ENCODE measurements at places on chromosomes 12 and 14.

- no peak for DNase-seq
Measured at GRCh38 chr12:123479442-123480180, 21.7 kb downstream of the SNRNP35 start.

GRCh38 chr12:94775710-94776109, 125.4 kb upstream of the TMCC3 start:
- no peak for DNase-seq

GRCh38 chr12:125104982-125105381, 39.7 kb downstream of the AACS start:
- DNase-seq, result no peak

DNA sequence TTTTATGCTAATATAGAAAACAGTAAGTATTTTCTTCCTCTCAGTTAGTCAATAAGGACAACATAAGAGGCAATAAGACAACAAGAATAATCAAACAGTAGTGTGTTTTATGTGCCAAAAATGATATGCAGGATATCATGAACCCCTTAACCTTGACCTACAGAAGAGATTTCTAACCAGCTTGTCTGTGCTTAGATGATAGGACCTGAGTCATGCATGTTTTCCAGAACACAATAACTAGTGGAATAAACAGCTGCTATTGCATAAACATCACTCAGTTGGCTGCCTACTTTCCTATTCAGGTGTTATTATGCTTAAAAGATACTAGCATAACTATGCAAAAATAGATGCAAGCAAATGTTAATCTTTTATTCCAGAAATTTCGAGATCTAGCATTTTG, 282.5 kb downstream of the PRKD1 start:
- no peak for DNase-seq

GRCh38 chr12:94263011-94263811, 114.8 kb downstream of the PLXNC1 start:
- DNase-seq, result peak; percentile 25

GRCh38 chr12:2858944-2859421, 2.1 kb upstream of the TEX52 start:
- no peak for DNase-seq

- DNase-seq, result no peak
Measured at GRCh38 chr12:34393086-34393820, 371.0 kb downstream of the ALG10 start.

DNA sequence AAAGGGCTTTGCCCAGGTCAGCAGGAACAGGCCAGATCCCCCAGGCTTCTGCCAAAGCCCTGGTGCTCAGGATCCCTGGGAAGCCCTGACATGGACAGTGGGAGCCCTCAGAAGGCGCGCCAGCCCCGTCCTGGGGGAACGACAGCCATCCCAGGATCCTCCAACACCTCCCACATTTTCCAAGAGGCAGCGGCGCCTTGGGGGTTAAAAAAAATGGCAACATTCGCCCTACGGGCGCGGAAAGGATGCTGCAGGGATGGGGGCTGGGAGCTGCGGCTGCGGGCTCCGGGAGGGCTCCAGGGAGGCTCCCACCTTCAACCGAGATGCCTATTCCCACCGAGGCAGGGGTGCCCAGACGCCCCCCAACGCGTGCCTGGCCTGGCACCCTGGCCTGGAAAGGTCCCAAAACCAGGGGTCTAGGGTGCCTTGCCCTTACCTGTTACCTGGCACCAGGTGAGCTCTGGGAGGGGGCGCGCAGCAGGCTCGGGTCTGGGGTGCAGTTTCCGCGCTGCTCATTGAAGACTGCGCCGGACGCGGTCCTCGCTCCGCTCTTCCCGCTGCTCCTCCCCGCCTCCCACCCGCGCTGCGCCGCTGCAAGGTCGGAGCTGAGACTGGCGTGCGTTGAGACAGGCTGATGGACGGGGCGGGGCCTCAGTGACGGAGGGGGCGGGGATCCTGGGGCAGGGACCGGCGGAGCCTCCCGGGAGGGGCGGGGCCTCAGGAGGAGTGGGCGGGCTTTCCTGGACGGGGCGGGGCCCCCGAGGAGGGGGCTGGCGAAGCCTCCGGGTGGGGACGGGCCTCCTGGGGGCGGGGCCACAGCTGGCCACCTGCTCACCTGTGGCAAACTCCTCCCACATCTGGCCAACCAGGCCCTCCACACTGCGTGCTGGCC, at the start of gene ABCB9:
Gene ABCB9, minus strand, starts transcription at position 613 of the 892 bp plus-strand sequence. CDS start 6,228 bp downstream, outside the sequence.
- DNase-seq, result peak; percentile 90

GRCh38 chr12:123387508-123388176, 3.7 kb downstream of the KMT5A start:
- DNase-seq, result no peak

GRCh38 chr14:67919259-67920032, 99.9 kb downstream of the RAD51B start:
- DNase-seq, result no peak

DNA sequence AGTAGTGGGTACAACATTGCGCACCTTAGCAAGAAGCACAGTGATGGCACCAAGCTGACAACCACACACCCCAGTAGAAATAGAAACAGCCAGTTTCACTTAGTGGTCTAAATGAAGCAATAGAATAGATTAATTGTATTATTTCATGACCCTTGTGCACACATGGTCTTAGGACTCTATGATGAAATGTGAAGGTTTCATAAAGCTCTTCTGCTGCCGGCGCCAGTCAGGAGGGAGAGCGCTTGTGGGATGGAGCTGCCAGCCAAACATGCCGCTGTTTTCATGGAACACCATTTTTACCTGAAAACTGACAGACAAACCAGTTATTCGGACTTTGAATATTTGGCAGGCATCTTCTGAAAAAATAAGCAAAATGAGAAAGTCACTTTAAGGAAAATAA, 100.0 kb downstream of the PPP2R5C start:
- no peak for DNase-seq

DNA sequence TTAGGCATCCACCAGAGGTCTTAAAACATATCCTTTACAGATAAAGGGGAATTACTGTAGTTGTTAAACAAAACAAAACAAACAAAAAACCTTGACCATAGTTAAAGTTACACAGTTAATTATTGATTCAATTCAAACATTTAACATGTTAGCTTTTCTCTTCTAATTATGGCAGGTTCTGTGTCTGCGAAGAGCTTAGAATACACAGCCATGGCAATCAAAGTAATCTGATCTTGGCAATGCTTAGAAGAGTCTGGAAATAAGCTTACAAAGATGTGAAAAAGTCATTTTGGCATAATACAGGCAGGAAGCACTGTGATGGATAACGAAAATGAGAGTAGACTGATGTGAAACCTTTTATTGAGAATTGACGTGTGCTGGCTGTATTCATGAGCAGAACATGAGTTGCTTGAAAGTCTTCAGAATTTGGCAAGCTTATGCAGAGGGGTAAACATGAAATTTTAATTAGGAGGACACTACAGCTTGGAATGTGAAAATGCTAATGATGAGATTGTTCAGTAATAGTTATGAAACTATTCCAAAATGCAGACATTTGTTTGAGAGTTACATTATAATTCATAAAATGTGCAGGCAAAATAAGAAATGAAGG, 629.6 kb downstream of the FSCB start:
- DNase-seq, result no peak

- DNase-seq, result no peak
Measured at GRCh38 chr14:53855127-53855526, 101.5 kb downstream of the BMP4 start.

- no peak for DNase-seq
Measured at GRCh38 chr14:50023671-50024490, 92.5 kb downstream of the VCPKMT start.

GRCh38 chr14:64807551-64807950, 72.2 kb downstream of the SPTB start:
- DNase-seq, result no peak

- no peak for DNase-seq
Measured at GRCh38 chr12:74619884-74620283, 82.2 kb downstream of the ATXN7L3B start.

- no peak for DNase-seq
Measured at GRCh38 chr14:52013984-52014600, 24.7 kb downstream of the RTRAF start.

GRCh38 chr12:114868995-114869834, 185.2 kb upstream of the TBX3 start:
- DNase-seq, result no peak

DNA sequence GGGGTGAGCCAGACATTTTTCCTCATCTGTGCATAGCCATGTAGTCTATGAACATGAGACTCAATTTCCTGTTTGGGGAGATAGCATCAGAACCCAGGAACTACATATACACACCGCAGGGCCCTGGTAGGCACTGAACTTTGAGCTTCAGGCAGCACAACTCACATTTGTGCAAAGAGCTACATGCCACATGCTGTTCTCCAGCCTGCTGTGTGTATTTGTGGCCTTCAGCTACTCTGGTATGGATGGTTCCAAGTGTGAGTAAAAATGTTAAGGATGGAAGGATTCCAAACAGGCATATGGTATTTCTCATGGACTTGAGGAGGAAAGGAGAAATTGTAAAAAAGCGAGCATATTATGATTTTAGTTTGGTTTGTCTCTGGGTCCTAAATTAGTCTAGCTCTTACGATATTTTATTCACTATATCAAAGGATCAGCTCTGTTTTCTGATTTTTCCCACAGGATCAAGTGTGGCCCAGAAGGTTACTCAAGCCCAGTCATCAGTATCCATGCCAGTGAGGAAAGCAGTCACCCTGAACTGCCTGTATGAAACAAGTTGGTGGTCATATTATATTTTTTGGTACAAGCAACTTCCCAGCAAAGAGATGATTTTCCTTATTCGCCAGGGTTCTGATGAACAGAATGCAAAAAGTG, 422.4 kb upstream of the OR4E1 start:
- DNase-seq, result no peak

DNA sequence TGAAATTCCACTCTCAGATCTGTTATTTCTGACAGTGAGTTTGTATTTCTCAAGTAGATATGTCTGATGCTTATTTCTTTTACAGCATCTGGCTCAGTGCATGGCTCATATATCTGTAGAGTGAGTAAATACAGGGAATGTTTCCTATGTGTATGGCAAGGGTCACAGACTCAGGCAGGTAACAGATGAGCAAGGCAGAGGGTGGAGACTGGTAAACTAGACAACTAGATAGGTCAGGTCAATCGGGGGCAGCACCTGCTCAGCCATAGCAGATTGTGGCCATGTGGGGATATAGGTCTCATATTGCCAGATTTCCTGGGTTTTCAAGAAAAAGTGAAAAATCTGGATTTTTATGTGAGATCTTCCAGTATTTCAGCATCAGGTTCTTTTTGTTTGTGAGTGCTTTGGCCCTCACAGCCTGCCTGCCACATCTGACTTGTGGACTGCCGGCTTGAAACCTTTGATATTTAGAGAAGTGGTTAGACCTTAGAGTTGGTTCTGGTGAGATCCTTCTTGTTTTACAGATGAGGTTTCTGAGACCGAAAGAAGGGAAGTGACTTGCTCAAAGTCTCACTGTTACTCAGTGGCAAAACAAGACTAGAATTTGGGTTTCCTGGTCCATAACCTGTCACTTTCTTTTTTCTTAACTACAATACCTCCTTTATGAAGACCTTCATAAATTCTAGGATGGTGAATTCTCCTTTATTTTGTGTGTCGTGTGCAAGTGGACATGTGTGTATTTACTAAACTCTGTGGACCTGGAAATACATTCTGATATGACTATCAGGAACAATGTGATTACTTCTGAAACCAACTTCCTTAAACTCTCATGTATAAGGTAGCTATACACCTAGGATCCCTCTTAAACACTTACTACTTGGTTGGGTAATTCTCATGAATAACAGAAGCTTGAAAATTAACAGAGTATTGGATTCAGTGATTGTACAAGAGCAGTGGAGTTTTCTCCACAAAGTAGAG, 34.4 kb downstream of the PROX2 start:
- DNase-seq, result no peak

GRCh38 chr14:80017795-80018194, 193.5 kb downstream of the DIO2 start:
- DNase-seq, result no peak

DNA sequence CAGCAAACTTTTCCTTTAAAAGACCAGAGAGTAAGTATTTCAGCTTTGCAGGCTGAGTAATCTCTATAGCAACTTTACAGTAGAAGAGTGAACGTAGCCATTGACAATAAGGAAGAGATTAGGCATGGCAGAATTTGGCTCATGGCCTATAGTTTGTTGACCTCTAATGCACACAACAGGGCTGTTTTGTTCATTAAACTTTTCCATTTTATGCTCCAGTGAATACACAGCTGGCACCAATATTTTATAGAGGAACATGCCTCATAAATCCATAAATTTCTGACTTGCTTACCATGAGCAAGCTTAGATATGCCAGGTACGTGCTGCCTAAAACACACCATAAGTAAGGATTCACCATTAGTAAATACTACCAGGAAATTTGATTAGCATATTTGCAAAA, 609.0 kb upstream of the STXBP6 start:
- no peak for DNase-seq

DNA sequence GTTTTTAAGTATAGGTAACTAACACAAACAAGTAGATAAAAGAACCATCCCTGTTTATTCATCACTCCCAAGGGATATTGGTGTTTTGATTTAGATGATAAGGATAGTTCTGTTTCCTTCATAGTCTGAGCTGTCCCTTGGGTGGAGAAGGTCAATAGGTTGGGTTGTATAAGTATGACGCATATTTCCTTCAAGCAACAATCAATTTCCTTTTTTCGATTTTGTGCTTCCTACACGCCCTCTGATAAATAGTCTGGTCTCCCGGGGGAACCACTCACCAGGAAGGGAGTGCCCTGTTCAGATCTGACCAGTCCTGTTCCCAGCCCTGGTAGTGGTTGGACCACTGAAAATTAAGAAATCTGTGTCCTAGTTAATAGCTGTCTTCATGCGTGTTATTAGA, 378.8 kb upstream of the FAR2 start:
- DNase-seq, result no peak

DNA sequence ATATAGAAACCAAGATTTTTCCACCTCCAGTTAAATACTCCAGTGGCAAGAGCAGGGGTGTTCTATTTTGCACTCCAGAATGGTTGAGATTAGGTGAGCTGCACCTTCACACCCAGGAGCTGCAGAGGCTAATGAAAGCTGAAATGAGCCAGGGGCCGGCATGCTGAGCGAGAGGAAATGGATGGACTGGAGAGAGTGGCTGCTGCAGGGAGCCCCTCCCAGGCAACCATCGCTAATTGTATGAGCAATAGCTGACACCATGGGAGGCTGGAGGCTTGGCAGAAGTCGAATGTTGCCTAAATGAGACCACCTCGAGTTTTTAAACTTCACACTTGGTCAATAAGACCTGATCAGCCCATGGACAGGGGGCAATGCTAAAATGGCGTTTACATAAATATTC, 301.8 kb upstream of the TMPO start:
- DNase-seq, result no peak

GRCh38 chr12:80576641-80577418, 130.6 kb upstream of the MYF6 start:
- DNase-seq, result no peak

- no peak for DNase-seq
Measured at GRCh38 chr12:26740991-26741390, 92.0 kb downstream of the ITPR2 start.

DNA sequence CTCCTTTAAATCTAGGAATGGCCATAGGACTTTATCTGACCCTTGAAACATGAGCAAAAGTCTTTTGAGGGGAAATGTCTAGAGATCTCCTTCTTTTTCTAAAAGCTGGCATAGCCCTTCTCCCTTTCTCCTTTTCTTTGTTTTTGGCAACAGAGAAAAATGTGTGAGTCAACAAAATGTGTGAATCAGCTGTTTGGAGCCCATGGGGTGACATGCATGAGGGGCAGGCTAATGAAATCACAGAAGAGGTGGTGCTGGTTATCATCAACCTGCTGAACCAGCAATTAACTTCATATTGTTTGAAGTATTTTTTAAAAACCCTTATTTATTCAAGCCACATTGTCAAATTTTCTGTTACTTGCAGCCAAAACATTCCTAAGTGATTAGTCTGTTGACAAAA, 132.3 kb downstream of the CCDC59 start:
- peak; percentile 13 for DNase-seq

GRCh38 chr14:104773505-104774452, 20.8 kb downstream of the SIVA1 start:
- DNase-seq, result no peak

GRCh38 chr12:22463306-22463705, 81.0 kb downstream of the C2CD5 start:
- DNase-seq, result no peak
